Fibroblast of skin of left biceps (primary cell): ENCODE measurements at places on chromosomes 11 and 22.
A peak's percentile ranks its signal among the peaks of the same experiment; 100 is the strongest.

DNA sequence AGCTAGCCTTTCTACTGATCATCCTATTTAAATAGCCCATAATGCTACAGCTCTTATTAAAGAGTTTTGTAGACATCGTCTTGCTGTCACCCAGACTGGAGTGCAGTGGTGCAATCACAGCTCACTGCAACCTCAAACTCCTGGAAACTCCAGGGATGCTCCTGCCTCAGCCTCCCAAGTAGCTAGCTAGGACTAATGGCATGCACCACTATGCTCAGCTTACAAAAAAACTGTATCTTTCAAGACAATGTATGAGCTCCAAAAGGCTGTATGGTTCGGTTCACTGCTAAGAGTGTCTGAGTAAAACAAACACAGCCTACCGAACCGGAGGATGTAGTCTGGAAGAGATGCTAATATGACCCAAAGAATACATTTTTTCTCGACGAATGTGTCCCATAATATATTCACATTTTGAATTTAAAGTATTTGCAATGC lies 2.6 kb downstream of the TAF1D start:
- DNase-seq, result no peak

GRCh38 chr22:50396751-50397370 lies 53.7 kb downstream of the PPP6R2 start:
- DNase-seq, result no peak

- no peak for DNase-seq
These were observed 37.9 kb downstream of the TMPRSS5 start for GRCh38 chr11:113668255-113668654.

GRCh38 chr11:134501406-134502152 lies 89.5 kb upstream of the B3GAT1 start:
- DNase-seq, result no peak

DNA sequence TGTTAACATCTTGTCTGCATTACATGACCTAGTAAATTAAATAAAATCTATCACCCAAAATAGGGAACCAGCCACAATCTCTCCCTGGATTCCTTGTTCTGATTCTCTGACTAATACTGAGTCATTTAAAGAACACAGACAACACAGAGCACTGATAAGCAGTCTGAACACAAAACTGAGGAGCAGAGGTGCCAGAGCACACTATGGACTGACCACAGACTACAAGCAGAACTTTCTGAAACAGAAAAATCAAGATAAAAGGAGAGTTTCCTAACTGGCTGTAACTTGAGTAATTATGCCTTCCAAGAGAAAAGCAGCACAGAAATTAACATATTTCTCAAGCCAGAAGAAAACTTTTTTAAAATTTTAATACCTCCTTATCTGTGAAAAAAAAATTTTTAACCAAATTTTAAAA lies 128.8 kb downstream of the SGSM3 start:
- DNase-seq, result peak; percentile 97

DNA sequence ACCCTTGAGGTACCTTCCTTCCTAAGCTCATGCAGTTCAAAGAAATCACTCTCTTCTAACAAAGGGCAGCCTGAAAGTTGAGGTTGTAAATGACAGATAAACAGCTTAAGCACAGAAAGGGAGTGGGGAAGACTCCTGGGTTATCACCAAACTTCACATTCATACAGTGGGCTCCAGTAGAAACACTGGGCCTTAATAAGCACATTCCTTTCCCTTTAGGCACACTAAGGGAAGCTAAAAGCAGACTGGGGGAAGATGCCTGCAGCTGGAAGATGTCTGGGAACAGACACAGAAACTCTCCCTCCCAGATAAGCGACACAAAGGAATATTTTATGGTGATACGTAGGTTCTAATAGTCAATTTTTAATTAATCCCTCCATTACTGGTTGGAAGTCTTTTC lies 350.3 kb upstream of the MPPED2 start:
- no peak for DNase-seq

DNA sequence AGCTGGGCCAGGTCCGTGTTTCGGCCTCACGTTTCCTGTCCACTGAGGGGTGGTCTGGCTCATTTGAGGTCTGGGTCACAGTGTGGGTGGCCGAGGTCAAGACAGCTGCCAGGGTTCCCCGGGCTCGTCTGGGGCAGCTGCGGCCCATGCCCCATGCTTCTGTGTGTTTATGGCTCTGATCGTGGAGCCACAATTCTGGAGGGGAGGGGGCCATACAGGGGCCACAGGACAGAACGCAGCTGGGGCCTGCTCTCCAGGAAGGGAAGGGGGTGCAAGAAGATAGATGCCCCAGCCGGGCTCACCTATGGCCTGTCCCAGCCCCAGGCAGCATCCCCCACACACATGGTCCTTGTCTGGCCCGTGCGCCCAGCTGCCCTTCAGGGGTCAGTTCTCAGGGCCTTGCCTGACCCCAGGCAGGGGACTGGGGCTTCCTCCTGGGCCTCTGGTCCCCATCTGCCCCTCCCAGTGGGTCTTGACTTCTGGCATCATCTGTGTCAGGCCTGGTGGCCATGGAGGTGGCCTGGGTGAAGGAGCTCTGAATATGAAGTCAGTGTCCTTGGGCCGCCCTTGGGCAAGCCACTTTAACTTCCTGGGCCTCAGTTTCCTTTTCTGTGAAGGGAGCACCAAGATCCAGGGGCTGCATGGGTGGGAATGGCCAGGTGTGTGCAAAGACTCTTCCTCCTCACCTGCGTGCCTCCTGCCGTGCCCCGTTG lies 8.4 kb downstream of the TSPAN32 start:
- no peak for DNase-seq

DNA sequence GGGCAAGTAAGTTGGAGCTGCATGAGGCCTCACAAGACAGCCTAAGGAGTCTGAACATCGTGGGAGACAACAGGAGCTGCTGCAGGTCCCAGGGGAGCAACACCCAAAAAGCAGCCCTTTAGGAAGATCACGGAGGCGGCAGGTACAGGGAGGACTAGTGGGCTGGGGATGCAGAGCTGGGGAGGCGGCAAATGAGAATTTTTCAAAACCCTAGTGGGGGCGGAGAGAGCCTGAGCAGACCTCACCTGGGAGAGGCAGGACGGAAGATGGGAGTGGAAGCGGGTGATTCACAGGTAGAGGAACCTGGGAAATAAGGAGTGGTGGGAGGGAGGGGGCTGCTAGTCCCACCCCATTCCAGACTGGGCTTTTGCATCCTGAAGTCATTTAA lies 42.1 kb downstream of the DKK3 start:
- no peak for DNase-seq

DNA sequence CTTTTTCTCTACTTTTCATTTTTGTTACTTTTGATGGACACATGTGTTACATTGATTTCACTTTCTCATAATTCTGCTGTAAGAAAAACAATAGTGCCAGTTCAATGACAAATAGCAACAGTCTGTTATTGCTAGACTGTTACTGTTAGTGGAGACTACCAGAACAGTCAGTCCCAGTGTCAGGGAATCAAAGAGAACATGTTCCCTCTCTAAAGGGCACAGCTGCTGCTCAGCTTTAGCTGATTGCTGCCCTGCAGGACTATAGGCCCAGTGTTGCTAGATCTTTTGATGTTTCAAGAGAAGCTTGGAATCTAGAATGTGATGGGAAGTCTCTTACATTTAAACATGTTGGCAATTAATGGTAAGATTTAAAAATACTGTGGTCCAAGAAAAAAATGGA lies 3.4 kb downstream of the BIRC3 start:
- no peak for DNase-seq

DNA sequence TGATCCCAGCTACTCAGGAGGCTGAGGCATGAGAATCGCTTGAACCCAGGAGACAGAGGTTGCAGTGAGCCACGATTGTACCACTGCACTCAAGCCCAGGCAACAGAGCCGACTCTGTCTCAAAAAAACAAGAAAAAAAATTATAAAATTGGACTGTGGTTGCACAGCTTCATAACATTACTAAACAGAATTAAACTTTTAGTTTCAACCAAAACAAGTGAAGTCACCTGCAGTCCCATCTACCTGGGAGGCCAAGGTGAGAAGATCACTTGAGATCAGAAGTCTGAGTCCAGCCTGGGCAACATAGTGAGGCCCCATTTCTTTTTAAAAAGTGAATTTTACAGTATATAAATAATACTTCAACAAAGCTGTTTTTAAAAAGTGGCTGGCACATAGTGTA lies 47.8 kb upstream of the CD5 start:
- DNase-seq, result no peak

DNA sequence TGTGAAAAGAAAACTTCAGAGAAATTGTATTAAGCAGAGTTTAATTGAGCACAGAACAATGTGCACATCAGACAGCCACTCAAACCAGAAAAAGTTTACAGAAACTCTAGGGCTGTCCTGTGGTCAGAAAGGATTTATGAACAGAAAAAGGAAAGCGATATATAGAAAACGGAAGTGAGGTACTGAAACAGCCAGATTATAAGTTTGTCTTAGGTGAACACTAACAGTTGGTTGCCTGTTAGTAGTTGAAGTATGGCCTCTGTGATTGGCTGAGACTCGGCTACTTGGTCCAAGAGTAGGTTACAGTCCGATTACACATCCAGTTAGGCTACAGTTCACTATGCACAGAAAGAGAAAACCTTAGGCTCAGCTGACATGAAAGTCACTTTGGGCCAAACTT lies 1232.5 kb upstream of the RAG2 start:
- no peak for DNase-seq

- DNase-seq, result no peak
These were observed 15.6 kb downstream of the ARFGAP3 start for GRCh38 chr22:42841444-42841843.

DNA sequence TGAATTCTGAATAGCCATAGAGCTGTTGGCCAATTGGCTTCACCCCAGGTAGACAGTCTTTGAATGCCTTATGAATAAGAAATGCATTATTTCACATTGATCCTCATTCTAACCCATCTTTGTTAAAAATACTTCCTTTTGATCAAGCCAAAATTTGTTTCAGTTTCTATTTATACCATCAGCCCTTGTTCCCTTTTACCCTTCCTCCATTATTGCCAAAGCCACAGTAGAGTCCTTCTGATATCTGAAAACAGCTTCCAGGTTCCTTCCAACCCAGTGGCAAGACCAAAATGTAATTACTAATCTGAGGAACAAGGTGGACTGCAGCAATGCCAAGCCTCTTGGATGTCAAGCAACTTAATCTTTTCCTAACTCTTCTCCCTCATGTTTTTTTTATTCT lies 458.8 kb downstream of the BUD13 start:
- no peak for DNase-seq

DNA sequence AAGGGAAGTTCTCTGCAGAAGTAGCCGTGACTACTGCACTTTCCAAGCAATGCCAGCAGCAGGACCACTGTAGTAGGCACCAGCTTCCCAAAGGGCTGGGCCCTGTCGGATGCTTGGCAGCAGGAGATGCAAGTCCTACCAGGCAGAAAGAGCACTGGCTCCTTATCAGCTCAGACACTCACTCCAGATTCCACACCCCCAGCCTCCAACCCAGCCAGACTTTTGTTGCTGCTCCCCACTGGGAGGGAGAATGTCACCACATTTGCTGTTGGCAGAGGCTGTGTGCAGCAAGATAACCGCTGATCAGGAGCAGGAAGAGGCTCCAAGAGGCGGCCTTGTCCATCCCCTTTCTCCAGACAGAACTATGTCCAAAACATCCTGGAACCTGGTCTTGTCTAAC lies 118.7 kb downstream of the C11orf58 start:
- no peak for DNase-seq

GRCh38 chr11:102802341-102802740 lies 4.4 kb upstream of the MMP1 start:
- DNase-seq, result peak; percentile 96

DNA sequence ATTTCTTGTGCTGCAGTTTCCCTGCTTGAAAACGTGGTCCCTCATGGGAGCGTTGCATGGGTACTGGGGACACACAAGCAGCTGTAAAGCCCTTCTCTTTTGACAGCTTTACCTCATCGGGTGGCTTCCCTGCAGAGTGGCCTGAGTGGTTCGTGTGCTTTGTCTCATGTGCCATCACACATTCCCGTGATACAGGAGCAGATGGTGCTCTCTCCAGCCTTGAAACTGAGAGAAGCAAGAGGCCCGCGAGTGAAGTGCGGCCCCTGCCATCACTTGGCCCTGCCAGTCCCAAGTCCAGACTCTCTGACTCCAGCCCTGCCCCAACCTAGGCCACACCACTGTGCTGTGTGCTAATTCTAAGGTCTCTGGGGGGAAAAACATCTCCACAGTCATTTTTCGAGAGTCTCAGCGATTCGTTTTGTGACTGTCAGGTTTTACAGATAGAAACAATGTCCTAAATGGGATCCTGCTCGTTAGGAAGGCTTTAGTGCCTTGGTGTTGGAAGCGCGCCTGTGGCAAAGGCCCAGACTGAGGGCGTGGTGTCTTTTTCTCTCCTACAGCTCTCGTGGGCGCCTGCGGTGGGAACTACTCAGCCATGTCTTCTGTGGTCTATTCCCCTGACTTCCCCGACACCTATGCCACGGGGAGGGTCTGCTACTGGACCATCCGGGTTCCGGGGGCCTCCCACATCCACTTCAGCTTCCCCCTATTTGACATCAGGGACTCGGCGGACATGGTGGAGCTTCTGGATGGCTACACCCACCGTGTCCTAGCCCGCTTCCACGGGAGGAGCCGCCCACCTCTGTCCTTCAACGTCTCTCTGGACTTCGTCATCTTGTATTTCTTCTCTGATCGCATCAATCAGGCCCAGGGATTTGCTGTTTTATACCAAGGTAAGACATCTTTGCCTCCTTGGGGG lies 64.2 kb downstream of the KREMEN1 start:
- no peak for DNase-seq

- no peak for DNase-seq
These were observed 7.0 kb upstream of the GAB2 start for GRCh38 chr11:78424334-78425270.

- DNase-seq, result no peak
These were observed 9.8 kb downstream of the TOLLIP start for GRCh38 chr11:1299621-1300020.

GRCh38 chr11:44564670-44565210 lies 723 bp upstream of the CD82 start:
- no peak for DNase-seq

DNA sequence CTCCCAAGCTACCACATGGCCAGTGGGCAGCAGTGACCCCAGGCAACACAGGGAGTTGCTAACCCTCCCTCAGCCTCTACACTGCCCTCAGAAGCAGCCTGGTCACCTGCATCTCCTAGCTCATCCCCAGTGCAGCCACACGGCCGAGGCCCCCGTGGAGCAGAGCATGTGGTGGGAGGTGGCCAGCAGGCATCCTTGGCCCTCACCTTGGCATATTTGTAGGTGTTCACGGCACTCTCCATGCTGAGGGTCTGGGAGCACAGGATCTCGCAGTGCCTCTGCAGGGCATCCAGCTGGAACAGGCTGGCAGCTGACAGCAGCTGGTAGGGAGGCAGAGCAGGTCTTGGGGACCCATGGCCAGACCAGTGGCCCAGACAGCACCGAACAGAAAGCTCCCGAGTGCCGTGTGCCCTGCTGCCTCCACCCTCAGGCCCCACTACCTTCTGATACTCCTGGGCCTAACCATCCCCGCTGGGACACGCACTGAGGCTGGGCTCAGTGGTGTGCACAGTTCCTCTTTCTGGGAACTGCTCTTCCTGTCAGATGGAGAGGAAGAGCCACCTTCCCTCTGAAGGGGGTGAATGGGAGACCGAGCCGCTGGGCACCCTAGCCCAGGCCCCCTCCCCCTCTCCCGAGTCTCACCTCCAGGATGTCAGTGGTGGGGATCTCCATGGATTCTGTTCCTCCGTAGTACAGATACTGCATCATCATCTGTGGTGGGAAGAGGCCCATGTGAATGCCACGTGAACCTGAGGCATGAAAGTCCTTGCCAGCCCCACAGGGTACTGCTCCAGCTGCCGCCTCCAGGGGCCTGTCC lies 48.8 kb downstream of the NAT10 start:
- no peak for DNase-seq
